Nasal cavity respiratory epithelium epithelial cell of viscerocranial mucosa (primary cell): ENCODE measurements at places on chromosomes 16 and 17. TPM values are rescaled to one million over a fixed set of nuclear protein-coding genes. Genes with fewer than 3 reads are reported as not detected.

Gene DHX58
- total RNA-seq: 7.2 and 10.9 TPM in 2 replicates

Gene CDIPT
- total RNA-seq: 45.5 and 62.7 TPM in 2 replicates

Gene RTN4RL1
- total RNA-seq: 0.34 and 0.71 TPM in 2 replicates

Gene WNT3
- 1.0 and 1.1 TPM in 2 replicates for total RNA-seq

Gene PRSS33
- not detected in 2 replicates for total RNA-seq

Gene NPIPB13
- under 0.01 and 1.8 TPM in 2 replicates for total RNA-seq

Gene PPM1D
- total RNA-seq: 5.3 and 6.5 TPM in 2 replicates

Gene SPN
- not detected in 2 replicates for total RNA-seq

Gene MYH8
- not detected in 2 replicates for total RNA-seq

Gene HLF
- total RNA-seq: under 0.01 and 0.14 TPM in 2 replicates

Gene FAM171A2
- 0.34 and 1.4 TPM in 2 replicates for total RNA-seq

Gene CCDC92B
- total RNA-seq: not detected in 2 replicates

Gene RANBP10
- 3.8 and 9.8 TPM in 2 replicates for total RNA-seq

Gene ASPHD1
- 1.6 and 4.4 TPM in 2 replicates for total RNA-seq

Gene SGCA
- total RNA-seq: 0.28 TPM in 1 of 2 replicates, not detected in the other

Gene GPR139
- not detected in 2 replicates for total RNA-seq

Gene DNAH3
- total RNA-seq: under 0.01 and 0.50 TPM in 2 replicates

Gene GSG1L
- total RNA-seq: not detected in 2 replicates

Gene MYADML2
- total RNA-seq: not detected in 2 replicates

Gene GNG13
- not detected in 2 replicates for total RNA-seq

Gene KCTD2
- 8.5 and 13.8 TPM in 2 replicates for total RNA-seq

Gene ZNF385C
- total RNA-seq: 0.34 and 0.43 TPM in 2 replicates

Gene MPV17L
- 0.64 and 1.4 TPM in 2 replicates for total RNA-seq

Gene HSF4
- total RNA-seq: 2.4 and 8.4 TPM in 2 replicates

Gene CDH13
- total RNA-seq: 33.5 and 74.0 TPM in 2 replicates

Gene SKAP1
- 0.14 TPM in 1 of 2 replicates, not detected in the other for total RNA-seq

Gene CBFA2T3
- under 0.01 and 1.1 TPM in 2 replicates for total RNA-seq

Gene NEUROD2
- total RNA-seq: not detected in 2 replicates

Gene G6PC1
- not detected in 2 replicates for total RNA-seq

Gene KCNG4
- not detected in 2 replicates for total RNA-seq

Gene AANAT
- not detected in 2 replicates for total RNA-seq

Gene LDHD
- total RNA-seq: 0.68 and 2.8 TPM in 2 replicates

Gene MT1E
- 74.2 and 274 TPM in 2 replicates for total RNA-seq

Gene TMEM186
- total RNA-seq: 9.4 and 13.0 TPM in 2 replicates

Gene WFIKKN2
- total RNA-seq: not detected in 2 replicates

Gene SLC35G6
- not detected in 2 replicates for total RNA-seq
